ENCODE measurements at places on chromosomes 16 and 17.

DNA sequence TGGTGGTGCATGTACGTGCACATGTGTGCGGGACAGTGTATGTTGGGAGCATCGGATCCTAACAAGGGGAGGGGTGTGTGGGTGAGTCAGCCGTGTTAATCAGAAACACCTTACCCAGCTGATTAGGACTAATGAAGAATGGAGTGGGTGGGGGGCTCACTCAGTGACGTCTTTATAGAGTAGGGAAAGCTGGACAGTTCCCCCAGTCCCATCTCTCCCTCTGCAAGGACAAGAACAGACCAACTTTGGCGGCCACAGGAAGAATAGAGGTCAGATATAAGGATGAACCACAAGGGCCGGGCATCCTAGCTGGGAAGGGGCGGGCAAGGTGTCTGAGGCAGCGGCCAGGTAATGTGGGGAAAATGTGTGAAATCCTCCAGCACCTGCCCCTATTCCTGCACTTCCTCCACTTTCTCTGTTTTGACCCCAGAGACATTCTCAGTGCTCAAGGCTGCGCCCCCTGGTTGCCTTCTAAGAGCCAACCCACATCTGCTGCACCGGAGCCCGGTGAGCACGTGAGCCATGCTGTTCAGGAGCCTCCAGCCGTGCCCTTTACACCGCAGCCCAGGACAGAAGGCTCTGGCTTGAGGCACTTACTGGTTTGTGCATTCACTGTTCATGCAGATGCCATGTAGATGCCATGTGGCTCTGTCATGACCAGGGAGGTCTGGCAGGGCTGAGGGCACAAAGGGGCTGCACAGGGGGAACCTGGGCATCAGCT is 18.9 kb upstream of the TBX21 start:
- no peak for DNase-seq

GRCh38 chr17:83198366-83199341 is 119.2 kb downstream of the METRNL start:
- DNase-seq: no peak

DNA sequence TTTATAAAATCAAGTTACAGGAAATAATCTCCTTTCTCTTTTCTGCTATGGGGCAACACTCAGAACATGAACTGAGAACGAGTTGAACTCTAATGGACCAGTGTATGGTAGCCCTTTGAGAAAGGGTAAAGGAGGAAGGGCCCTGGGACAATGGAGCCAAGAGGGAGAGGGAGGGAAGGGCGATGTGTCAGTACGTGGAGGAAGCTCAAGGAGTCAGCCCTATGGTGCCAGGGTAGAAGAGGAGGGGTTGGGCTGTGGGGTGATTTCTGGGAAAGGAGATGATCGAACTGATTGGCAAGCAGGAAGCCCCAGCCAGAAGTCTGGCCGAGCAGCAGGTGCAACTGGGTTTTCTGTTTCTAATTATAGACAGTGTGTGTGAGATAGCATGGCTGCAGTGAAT is 4.3 kb upstream of the WIPI1 start:
- DNase-seq: peak; percentile 86

DNA sequence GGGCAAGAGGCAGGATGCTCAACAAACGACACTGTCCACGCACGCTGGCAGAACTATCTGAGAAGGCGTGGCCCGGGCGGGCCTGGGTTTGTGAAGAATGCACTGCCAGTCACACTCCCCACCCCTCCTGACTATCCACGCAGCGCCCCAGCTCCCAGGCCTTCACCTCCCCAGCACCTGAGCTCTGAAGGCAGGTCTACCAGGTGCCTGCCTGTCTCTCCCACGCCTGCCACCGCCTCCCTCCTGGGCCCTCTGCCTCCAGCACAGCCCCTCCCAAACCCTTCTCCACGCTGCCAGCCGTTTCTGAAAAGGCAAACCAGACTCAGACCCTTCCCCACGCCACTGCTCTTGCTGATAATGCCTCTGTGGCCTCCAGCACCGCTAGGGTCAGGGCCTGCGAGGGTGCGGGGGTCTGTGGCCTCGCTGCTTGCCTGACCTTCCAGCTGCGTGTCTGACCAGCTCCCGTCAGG is 11.6 kb downstream of the MYBBP1A start:
- DNase-seq: no peak

DNA sequence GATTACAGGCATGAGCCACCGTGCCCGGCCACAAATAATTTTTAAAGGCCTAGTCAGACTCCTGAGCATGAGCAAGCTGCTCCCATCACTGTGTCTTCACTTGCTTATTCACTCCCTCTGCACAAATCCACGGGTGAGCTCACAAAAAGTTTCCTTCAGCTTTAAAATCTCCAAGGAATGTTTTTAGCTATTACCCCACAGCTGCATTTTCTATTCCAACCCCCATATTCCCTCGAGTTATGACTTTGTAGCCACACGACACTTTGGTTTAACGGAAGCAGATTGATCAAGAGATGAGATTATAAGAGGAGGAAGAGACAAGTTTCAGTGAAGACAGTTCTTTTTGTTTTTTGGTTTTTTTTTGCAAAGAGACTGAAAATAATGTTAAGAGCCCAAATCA is 49.1 kb upstream of the SLC25A19 start:
- DNase-seq: no peak

- DNase-seq: no peak
Measured at GRCh38 chr17:41393826-41394225, 3.6 kb downstream of the KRT31 start.

- no peak for DNase-seq
Measured at GRCh38 chr17:63442549-63443035, 3.5 kb downstream of the CYB561 start.

DNA sequence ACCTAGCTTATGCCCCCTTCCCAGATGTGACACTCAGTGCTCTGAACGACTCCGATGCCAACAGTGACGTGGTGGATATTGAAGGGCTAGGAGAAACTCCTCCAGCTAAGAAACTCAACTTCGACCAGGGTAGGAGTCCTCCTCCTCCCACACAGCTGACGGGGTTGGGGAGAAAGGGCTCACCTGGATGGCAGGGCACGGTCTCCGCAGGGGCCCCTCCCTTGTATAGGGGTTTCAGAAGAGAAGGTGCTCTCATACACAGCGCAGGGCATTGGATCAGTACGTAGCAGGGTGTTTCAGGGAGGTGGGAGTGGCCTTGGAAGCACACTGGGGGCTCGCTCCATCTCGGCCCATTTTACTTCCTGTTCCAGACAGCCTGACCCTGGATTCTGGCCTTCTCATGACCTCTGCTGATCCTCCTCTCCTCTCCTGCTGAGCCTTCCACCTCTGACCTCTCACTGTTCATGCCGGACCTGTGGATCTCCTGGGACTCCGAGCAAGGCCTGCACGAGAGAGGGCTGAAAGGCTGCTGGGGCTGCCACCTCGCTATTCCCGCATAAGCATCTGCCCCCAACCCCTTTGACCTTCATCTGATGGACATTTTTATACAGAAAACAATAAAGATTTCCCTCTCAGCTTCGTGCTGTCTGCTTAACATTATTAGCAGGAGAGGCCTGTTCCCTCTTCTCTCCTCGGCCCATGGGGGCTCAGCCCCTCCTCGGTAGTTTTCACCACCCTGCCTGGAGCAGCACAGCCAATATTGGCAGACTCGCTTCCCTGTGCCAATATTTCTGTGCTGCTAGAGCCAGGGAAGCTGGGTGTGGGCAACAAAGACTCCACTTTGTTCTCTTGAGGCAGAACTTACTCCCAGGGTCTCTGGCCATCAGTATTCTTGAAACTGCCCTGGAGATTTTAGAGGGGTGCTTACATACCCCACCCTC is 4.7 kb downstream of the RNASEK start:
- no peak for DNase-seq

DNA sequence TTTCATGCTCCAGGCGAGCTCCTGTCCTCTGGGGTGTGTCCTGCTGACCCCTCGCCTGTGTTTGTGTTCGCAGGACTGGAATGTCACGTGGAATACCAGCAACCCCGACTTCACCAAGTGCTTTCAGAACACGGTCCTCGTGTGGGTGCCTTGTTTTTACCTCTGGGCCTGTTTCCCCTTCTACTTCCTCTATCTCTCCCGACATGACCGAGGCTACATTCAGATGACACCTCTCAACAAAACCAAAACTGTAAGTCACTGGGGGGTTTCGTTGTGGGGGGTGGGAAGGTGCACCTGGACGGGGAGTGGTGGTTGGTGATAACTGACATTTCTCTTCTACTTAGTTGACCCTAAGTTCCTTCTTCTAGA is 58.3 kb downstream of the ABCC1 start:
- no peak for DNase-seq

DNA sequence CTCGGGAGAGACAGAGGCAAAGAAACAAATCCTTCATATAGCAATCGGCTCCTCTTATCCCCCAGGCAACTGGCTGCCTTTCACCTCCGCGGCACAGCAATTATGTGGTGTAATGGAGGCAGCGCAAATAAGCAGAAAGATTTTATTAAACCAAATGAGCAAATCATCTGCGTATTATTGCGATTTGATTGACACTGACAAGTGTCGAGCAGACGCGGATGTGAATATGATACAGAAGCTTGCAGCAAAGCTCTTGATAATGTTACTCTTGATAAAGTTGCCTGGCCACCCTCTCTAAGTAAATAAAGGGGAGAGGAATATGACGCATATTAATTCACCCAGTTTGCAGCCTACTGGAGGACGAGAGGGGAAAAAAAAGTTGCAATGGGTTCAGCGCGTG is 26.5 kb upstream of the AKTIP start:
- no peak for DNase-seq

Measured in stimulated activated effector memory CD8-positive, alpha-beta T cell treated with anti-CD3 and anti-CD28 coated beads, Interleukin-12 subunit alpha, Interleukin-12 subunit beta, amount 100 ng/mL, for 72 hours (primary cell).